ENCODE measurements at places on chromosomes 7 and 10.
A peak's percentile ranks its signal among the peaks of the same experiment; 100 is the strongest.

- no peak for DNase-seq
These were observed 53.8 kb upstream of the SLC16A12 start for GRCh38 chr10:89589101-89589720.

DNA sequence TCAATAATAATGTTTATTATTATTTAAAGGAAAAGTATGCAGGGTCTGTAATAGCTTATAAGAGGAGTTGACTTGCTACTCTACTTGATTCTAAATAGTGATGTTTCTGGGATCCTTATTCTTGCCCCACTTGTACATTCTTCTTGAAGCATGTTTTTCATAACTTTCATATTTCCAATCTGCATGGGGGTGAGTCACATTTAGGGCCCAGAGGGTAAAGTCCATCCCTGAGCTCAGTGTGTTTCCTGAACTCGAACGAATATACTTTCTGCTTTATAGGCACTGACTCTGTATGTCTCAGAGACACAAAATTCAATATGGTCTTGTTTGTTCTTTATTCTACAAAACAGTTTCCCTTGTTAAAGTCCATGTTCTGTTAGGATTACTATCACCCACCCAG lies 61.0 kb upstream of the SMIM30 start:
- no peak for DNase-seq

DNA sequence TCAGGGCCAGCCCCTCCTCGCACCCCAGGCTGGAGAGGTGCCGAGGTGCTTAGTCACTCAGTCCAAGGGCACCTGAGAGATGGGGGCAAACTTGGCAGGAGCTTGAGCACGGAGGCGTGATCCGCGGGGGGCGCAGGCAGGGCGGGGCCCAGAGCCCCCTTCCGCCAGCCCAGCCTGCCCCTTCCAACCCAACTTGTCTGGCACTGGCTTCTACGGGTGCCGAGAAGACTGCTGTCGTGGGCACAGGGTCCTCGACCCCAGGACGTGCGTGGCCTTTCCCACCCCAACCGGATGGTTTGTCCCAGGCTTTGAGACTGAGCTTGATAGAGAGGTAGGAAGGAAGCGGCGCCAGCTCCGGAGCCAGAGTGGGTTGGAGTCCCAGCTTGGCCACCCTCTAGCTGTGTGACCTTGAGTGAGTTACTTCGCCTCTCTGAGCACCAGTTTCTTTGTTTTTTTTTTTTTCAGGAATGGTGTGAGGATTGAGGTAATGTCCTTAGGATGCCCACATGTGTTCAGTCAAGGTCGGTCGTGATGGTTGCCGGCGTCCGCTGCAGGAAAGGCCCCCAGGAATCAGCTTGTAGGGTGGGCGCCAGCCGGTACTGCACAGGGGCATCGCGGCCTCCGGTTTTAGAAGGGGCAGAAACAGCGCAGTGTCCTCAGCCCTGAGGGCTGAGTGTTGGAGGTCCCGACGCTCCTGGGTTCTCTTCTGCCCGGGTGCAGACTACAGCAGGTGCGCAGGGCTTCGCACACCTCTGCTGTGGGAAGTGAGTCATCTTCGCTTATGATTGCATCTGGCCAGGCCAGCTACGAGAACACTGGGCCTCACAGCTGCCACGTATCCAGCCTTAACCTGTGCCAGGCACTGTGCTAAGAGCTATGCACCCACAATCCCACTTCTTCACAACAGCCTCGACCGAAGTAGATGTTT lies 28.6 kb upstream of the VAX1 start:
- DNase-seq, result no peak

- DNase-seq, result no peak
These were observed 256.1 kb downstream of the INHBA start for GRCh38 chr7:41446606-41447449.

DNA sequence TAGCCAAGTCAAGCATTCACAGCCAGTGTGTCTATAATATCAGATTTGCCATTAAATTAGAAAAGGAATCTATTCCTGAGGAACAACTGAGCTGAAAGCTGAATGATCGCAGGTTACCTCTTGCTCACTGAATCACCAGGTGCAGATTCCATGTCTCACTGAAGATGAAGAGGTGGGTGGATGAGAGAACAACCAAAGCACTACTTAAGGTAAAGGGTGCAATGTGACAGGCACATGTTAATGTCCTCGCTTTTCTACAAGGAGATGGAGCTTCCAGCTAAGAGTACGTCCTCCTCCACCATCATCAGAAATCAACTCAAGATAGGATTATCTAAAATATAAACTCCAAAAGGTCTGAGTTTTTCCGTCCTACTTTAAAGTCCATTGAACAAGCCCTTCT lies 4.6 kb downstream of the SORCS1 start:
- no peak for DNase-seq

GRCh38 chr10:48604039-48604990 lies 558 bp downstream of the ARHGAP22 start:
- peak; percentile 39 for DNase-seq

- DNase-seq, result no peak
These were observed 21.7 kb downstream of the AQP1 start for GRCh38 chr7:30933124-30933974.

DNA sequence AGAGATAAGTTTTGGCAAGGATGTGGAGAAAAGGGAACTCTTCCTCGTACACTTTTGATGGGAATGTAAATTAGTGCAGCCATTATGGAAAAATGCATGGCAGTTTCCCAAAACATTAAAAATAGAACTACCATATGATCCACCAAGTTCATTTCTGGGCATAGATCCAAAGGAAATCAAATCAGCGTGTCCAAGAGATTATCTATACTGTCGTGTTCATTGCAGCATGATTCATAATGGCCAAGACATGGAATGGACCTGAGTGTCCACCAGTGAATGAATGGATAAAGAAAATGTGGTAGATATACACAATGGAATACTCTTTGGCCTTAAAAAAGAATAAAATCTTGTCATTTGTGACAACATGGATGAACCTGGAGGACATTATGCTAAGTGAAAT lies 70.3 kb upstream of the RSU1 start:
- peak; percentile 19 for DNase-seq

GRCh38 chr7:65390588-65390987 lies 16.9 kb downstream of the ZNF92 start:
- no peak for DNase-seq

GRCh38 chr7:102024769-102025391 lies 207.5 kb downstream of the CUX1 start:
- no peak for DNase-seq

DNA sequence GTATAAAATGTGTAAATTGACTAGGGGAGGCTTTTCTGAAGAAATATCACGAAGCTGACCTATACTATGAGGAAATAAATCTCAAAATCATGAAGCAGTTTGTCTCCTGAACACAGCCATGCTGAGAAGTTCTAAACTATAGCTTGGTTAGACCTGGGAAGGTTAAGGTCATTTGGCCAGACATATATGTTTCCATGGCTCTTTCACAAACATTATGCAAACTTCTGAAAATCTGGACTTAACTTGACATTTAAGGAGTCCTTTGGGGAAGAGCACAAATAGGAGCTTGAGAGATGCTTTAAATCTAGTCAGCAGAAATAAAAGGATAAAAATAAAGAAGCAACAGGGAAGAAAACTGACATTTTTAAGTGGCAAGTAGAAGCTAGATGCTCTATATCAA lies 115.9 kb upstream of the MEOX2 start:
- DNase-seq, result no peak

DNA sequence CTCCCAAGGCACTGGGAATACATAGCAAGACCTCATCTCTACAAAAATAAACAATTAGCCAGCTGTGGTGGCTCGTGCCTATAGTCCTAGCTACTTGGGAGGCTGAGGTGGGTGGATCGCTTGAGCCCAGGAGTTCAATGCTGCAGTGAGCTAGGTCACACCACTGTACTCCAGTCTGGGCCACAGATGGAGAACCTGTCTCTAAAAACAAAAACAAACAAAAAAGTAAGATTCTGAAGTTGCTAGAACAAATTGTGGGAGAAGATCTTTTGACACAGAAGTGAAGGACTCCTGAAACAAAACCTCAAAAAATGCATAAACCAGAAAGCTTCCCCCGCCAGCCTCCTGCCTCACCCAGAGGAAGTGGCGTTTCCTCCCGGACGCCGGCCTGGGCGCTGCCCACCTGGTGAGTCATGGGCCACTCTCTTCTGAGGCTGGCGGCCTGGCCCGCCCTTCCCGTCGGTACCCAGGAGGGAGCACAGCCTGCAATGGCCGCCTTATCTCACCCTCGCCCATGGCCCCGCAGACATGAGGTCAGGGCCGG lies 25.4 kb upstream of the ELN start:
- peak; percentile 6 for DNase-seq

GRCh38 chr10:129771991-129772431 lies 192.1 kb downstream of the EBF3 start:
- no peak for DNase-seq

DNA sequence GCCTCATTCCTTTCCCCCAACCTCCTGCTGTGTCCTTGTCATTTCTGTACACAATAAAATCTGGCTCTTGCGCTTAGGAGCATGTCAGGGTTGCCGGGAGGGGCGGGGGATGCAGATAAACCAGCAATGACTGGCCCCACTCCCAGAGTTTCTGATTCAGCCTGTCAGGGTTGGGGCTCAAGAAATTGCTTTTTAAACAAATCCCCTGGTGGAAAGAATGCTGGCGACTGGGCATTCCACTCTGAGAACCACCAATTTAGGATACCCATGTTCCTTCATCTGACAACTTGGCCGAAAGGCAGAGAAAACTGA lies 376.4 kb downstream of the TCERG1L start:
- no peak for DNase-seq

GRCh38 chr10:130559547-130559880 lies 423.3 kb downstream of the GLRX3 start:
- DNase-seq, result no peak

DNA sequence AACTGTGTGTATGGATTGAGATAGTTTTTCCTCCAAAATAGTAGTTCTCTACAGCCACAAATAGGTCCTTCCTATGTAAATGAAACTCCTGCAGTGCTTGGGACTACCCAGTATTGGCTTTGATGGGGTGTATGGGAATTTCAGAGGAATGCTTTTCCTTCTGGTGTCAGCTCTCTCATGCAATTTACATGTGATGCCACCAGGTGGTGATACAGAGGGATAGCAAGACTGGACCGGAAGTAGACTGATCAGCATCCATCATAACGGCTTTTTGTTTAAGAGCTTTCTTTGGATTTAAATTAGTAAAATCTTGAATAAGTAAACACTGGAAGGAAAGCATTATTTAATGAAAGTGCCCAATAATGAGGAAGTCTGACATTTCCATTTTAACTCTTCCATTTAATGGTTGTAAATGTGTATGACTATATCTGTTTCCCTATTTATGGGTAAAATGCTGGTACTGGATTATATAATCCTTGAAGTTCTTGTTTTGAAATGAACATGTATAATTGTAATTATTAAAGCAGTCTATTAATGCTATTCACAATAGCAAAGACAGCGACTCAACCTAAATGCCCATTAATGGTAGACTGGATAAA lies 22.7 kb downstream of the DYNC1I1 start:
- DNase-seq, result no peak

DNA sequence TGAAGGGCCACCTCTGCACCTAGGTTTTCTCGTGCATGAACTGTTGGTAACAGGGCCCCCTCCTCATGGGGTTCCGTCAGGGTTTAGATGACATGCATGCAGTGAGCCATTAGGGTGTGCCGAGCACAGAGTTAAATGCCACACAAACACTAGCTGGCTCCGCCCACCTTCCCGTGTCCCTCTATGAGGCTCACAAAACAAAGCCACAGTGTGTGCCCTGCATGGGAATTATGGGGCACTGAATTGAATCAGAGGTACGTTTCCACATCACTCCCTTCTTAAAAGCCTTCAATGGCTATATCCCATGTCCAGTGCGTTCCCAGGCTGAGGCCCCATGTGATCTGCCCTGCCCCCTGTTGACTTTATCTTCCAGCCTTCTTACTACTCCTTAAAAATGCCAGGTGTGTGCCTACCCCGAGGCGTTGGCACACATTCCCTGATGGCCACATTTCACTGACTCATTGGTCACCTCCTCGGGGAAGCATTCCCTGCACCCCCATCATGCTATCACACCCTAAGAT lies 35.7 kb downstream of the GSDME start:
- DNase-seq, result no peak

- no peak for DNase-seq
These were observed 81.5 kb downstream of the SEMA3C start for GRCh38 chr7:80837345-80837744.

DNA sequence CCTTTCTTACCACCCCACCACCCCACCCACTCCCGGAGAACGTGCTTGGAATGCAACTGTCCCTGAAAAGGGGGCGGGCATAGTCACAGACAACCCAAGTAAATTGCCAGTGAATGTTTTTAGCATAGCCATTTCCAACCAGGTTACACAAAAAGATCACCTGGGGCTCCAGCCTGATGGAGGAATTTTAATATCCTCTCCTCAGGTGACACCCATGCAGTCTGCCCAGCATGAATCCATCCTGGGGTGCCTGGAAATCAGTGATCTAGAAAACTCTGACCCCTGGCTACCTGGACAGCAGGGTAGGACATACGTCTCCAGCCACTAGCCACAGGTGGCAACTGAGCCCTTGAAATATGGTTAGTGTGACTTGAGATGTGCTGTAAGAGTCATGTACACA lies 61.1 kb downstream of the SORBS1 start:
- DNase-seq, result no peak

DNA sequence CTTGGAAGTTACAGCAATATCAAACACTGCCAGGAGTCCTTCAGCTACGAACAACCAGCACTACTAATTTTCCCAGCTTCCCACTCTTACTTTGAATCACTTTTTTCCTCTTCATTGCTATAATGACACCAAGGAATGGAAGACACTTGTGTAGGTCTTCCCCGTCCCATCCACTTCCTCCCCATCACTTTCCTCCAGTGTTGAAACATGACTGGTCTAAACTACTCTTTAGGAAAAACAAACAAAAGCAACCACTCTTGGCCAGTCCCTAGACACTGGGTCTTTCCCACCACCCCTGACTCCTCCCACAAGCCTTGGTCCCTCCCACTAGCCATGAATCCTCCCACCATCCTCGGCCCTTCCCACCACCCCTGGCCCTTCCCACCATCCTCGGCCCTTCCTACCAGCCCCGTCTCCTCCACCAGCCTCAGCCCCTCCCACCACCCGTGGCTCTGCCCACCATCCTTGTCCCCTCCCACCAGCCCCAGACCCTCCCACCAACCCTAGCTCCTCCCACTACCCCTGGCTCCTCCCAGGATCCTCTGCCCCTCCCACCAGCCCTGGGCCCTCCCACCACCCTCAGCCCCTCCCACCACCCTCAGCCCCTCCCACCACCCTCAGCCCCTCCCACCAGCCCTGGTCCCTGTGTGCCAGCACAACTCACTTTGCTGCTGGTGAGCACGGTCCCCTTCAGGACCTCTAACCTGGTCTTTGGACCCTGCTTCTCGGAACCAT lies 68.5 kb downstream of the CXCL12 start:
- peak; percentile 84 for DNase-seq

- no peak for DNase-seq
These were observed 71.7 kb upstream of the TMEM106B start for GRCh38 chr7:12139416-12139815.

GRCh38 chr10:128067691-128068397 lies 58.4 kb downstream of the MKI67 start:
- no peak for DNase-seq

DNA sequence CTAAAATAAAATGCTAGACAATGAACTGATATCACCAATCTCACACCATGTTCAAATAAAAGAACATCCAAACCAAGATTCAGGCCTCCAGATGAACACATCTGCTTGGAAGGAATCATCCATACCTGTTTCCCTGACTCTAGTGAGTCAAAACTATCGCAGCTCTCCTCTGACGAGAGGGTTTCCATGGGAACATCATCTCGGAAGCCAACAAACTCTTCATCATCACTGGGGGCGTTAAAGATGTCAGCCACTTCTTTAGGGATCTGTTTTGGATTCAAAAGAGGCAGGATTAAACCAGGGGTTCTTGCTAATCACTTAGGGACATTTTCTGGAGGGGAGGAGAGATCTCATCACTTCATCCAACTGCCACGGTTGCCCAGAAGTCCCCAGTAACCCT lies 29.1 kb downstream of the CDCA7L start:
- DNase-seq, result no peak
